ENCODE measurements at places on chromosomes 2 and 18. TPM values are rescaled to one million over a fixed set of nuclear protein-coding genes. Genes with fewer than 3 reads are reported as not detected.
A peak's percentile ranks its signal among the peaks of the same experiment; 100 is the strongest.

DSG1 gene
- total RNA-seq: 0.09 TPM

MALL gene
- total RNA-seq: 5.4 TPM

ZNF397 gene
- 44.2 TPM for total RNA-seq

HOXD4 gene
- 0.67 TPM for total RNA-seq

GAL3ST2 gene
- 0.86 TPM for total RNA-seq

CKAP2L gene
- total RNA-seq: 8.6 TPM

DNA sequence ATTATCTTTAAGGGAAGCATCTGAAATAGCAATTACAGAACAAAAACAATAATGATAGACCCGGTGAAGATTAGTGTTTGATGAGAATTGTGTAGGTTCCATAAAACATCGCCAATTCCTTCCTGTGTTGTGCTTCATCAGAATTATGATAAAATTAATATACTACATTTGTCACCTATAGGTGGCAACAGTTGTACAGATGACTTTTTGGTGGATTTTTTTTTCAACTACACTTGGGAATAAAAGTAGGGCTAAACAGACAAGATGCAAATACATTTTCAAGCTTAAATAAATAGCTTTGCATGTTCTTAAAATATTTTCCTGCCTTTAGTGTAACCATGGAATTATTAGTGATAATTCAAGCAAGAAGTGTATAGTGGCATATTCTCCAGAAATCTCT lies 7.0 kb upstream of the LYPD1 start:
- no peaks in the 10 kb centered on the region for H3K36me3 ChIP-seq
- DNase-seq: no peak
- H3K27me3 ChIP-seq: peaks cover 48% of the 10 kb centered on the region
- no peak overlapping the region for H3K4me3 ChIP-seq

DNA sequence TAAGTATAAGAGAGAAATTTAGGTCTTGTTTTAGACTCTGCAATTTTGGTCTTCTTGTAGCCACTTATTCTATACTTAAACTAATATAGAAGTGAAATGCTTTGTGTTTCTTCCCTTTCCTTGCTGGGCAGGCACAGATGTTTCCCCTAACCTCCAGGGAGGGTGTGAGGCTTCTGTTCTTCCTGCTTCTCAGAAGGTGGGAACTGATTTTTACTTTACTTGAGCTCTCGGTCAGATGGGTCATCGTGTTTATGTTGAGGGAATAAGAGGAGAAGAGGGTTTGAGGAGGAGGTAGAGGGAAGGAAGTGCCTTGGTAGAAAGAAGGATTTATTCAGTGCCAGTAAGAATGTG lies 92.5 kb upstream of the CXCR4 start:
- H3K4me1 ChIP-seq: peaks cover 8% of the 10 kb centered on the region
- no peaks in the 10 kb centered on the region for H3K36me3 ChIP-seq
- no peak for DNase-seq
- peaks cover 18% of the 10 kb centered on the region for H3K27me3 ChIP-seq

- H3K36me3 ChIP-seq: peaks cover 4% of the 10 kb centered on the region
- no peak overlapping the region for H3K27ac ChIP-seq
- H3K4me3 ChIP-seq: no peak overlapping the region
- H3K4me1 ChIP-seq: peaks cover 10% of the 10 kb centered on the region
Observed at GRCh38 chr2:231717281-231718171, 9.2 kb downstream of the PTMA start.

- peaks cover 68% of the 10 kb centered on the region for H3K27me3 ChIP-seq
- no peak for DNase-seq
- no peaks in the 10 kb centered on the region for H3K4me1 ChIP-seq
Observed at GRCh38 chr18:47545613-47546012, 294.2 kb upstream of the SKOR2 start.

DNA sequence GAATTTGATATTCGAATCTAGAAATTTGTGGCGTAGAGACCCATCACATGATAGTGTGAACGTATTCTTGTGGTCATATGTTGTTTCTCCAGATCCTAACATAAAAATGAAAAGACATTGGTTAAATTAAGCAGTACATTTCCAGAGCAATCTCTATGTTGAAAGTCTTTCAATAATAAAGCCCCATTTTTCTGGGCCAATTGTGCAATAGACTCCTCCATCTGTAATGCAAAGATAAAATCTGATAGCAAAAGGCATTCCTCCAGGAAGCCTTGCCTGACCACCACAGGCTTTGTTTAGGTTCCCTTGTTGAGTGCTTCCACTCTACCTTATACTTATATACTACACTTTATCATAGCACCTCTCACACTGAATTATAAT lies 31.3 kb downstream of the APOB start:
- DNase-seq: no peak
- no peak overlapping the region for H3K27ac ChIP-seq
- peaks cover 13% of the 10 kb centered on the region for H3K27me3 ChIP-seq
- H3K4me1 ChIP-seq: peaks cover 12% of the 10 kb centered on the region

GRCh38 chr2:233830111-233830802 lies 24.1 kb downstream of the HJURP start:
- H3K36me3 ChIP-seq: peaks cover 4% of the 10 kb centered on the region
- no peaks in the 10 kb centered on the region for H3K4me1 ChIP-seq
- H3K27ac ChIP-seq: no peak overlapping the region

GRCh38 chr2:216224388-216224787 lies 115.2 kb downstream of the XRCC5 start:
- no peaks in the 10 kb centered on the region for H3K4me1 ChIP-seq
- H3K36me3 ChIP-seq: no peaks in the 10 kb centered on the region
- no peak for DNase-seq
- no peaks in the 10 kb centered on the region for H3K27me3 ChIP-seq
- H3K27ac ChIP-seq: no peak overlapping the region
- no peak overlapping the region for H3K4me3 ChIP-seq

GRCh38 chr2:189179570-189179950 lies at the start of gene COL5A2:
Gene COL5A2, minus strand, starts transcription at chr2:189179761. Its CDS starts 157 bp downstream, at chr2:189179604.
- H3K27me3 ChIP-seq: no peaks in the 10 kb centered on the region
- H3K36me3 ChIP-seq: peaks cover 2% of the 10 kb centered on the region
- H3K27ac ChIP-seq: peak within 1 kb of the TSS; percentile 97

DNA sequence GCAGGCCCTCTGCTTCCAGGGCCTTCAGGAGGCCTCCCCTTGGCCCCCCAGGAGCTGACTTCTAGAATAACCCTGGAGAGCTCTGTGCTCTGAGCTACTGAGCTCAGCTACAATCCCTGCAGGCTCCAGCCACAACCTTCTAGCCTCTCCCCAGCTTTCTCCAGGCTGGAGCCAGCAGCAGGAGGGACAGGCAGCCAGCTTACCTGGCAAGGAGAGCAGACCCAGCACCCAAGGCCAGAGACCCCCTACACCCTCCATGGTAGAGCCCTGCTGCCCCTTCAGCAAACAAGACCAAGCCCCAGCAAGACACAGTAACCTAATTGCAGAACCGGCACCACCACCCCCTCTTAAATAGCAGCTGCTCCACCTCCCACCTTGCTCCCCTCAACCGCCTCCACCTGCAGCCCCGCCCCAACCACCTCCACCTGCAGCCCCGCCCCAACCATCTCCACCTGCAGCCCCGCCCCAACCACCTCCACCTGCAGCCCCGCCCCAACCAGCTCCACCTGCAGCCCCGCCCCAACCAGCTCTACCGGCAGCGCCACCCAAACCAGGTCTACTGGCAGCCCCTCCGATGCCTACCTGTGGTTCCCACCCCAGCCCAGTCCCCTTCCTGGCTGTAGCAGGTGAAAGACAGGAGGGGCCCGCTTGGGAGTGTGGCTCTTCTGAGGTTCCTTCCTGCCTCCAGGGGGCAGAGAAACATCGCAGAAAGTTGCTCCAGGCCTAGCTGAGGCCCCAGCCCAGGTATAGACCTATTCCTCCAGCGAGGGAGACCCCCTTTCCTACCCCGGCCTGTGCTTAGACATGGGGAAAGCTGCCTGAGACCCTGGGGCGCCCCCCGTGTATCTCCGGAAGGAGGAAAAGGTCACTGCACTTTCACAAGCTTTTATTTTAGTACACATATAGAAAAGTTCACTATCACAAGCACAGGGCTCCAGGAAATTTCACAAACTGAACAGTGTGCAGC lies at the start of gene ASTL:
ASTL (minus strand) TSS at position 324 of the 967 bp plus-strand sequence; CDS start at position 258, 66 bp downstream.
- H3K4me1 ChIP-seq: peaks cover 4% of the 10 kb centered on the region
- no peak within 1 kb of the TSS for H3K27ac ChIP-seq
- peaks cover 32% of the 10 kb centered on the region for H3K27me3 ChIP-seq
- H3K4me3 ChIP-seq: peak within 1 kb of the TSS; percentile 17
- DNase-seq: no peak
- no peaks in the 10 kb centered on the region for H3K36me3 ChIP-seq

DNA sequence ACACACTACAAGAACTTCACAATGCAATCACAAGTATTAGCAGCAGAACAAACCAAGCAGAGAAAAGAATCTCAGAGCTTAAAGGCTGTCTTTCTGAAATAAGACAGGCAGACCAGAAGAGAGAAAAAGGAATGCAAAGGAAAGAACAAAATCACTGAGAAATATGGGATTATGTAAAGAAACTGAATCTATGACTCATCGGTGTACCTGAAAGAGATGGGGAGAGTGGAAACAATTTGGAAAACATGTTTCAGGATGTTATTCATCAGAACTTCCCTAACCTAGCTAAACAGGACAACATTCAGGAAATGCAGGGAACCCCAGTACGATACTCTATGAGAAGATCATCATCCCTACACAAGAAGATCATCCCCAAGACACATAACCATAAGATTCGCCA lies 499.0 kb upstream of the CHAC2 start:
- no peaks in the 10 kb centered on the region for H3K4me1 ChIP-seq
- H3K27me3 ChIP-seq: no peaks in the 10 kb centered on the region
- DNase-seq: no peak
- no peaks in the 10 kb centered on the region for H3K36me3 ChIP-seq

GRCh38 chr2:150052457-150052856 lies 435.0 kb downstream of the RND3 start:
- H3K4me3 ChIP-seq: no peak overlapping the region
- no peak overlapping the region for H3K27ac ChIP-seq
- peaks cover 19% of the 10 kb centered on the region for H3K4me1 ChIP-seq
- no peaks in the 10 kb centered on the region for H3K27me3 ChIP-seq
- no peaks in the 10 kb centered on the region for H3K36me3 ChIP-seq

- H3K27me3 ChIP-seq: peaks cover 8% of the 10 kb centered on the region
- peak overlapping the region; percentile 8 for H3K27ac ChIP-seq
- no peak overlapping the region for H3K4me3 ChIP-seq
Observed at GRCh38 chr2:12684471-12684936, 32.2 kb upstream of the TRIB2 start.

DNA sequence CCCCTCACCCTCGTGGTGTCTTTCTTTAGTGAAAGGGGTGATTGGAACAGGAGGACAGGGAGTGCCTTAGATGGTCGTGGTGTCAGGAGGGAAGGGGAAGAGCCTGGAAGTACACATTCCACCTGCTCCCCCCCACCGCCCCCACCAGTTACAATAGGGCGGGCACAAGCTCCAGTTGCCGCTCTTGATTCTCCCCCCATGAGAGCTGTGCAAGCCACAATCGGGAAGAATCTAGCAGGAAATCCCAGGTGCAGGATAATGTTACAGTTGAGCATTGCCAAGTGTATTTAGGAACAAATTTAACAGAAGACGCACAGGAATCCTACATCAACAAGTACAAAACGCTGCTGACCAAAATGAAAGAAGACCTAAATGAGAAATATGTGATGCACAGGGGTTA lies 73.6 kb downstream of the ASAP2 start:
- H3K27me3 ChIP-seq: no peaks in the 10 kb centered on the region
- peaks cover 10% of the 10 kb centered on the region for H3K4me1 ChIP-seq
- peaks cover 3% of the 10 kb centered on the region for H3K36me3 ChIP-seq
- no peak overlapping the region for H3K27ac ChIP-seq
- H3K4me3 ChIP-seq: no peak overlapping the region
- DNase-seq: no peak

GRCh38 chr2:99827296-99827999 lies 314.9 kb downstream of the AFF3 start:
- no peak overlapping the region for H3K27ac ChIP-seq
- DNase-seq: no peak
- peaks cover 6% of the 10 kb centered on the region for H3K36me3 ChIP-seq
- peaks cover 26% of the 10 kb centered on the region for H3K27me3 ChIP-seq
- H3K4me3 ChIP-seq: no peak overlapping the region

DNA sequence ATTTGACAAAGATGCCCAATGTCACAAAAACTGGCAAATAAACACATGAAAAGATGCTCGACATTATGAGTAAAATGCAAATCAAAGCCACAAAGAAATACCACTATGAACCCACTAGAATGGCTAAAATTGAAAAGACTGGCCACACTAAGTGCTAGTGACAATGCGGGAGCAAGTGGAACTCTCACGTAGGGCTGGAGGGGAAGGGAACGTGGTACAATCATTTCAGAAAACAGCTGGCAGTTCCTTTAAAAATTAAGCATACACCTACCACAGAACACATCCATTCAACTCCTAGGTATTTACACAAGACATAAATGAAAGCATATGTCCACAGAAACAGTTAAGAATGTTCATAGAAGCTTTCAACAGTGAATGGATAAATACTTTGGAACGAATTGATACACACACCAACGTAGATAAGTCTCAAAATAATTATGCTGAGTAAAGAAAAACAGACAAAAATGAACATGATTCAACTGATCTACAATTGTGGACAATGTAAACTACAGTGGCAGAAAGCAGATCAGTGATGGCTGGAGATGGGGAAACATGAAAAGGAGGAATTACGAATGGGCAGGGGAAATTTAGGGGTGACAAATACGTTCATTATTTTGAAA lies 71.7 kb downstream of the MYOM1 start:
- peaks cover 20% of the 10 kb centered on the region for H3K4me1 ChIP-seq
- DNase-seq: no peak
- no peak overlapping the region for H3K27ac ChIP-seq
- no peaks in the 10 kb centered on the region for H3K27me3 ChIP-seq
- peaks cover 4% of the 10 kb centered on the region for H3K36me3 ChIP-seq

DNA sequence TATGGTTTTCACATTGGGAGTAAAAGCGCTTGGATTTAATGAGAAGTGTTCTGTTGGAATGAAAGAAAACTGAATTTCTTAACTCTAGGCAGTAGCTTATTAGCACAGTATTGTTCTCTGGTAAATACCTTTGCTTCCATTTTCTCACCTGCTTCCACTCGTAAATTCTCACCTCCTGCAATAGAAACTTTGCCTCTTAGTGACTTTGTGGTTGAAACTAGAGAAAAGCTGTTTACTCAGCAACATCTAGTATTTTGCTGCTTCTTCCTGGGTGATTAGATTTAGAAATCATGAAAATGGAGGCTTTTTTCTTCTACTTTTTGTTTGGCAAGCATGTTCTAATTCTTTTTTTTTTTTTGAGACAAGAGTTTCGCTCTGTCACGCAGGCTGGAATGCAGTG lies 385.4 kb downstream of the SPAG16 start:
- no peaks in the 10 kb centered on the region for H3K36me3 ChIP-seq
- peaks cover 4% of the 10 kb centered on the region for H3K4me1 ChIP-seq
- H3K27ac ChIP-seq: no peak overlapping the region

DNA sequence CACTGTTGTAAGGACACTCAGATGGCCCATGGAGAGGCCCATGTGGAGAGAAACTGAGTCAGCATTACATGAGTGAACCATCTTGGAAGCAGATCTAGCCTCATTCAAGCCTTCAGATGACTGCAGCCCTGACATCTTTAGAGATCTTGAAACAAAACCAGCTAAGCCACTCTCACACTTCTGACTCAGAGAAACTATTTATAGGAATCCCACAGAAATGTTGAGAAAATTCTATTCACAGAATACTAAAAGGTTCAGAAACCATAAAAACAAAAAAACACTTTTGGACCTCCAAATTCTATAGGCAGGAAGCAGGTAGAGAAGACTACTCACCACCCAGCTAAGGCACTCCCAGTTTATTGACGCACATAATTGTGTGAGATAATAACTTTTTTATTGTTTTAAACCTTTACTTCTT lies 8.7 kb downstream of the TMEM169 start:
- no peak overlapping the region for H3K4me3 ChIP-seq
- no peak overlapping the region for H3K27ac ChIP-seq
- DNase-seq: no peak
- H3K27me3 ChIP-seq: peaks cover 14% of the 10 kb centered on the region
- no peaks in the 10 kb centered on the region for H3K4me1 ChIP-seq

All from mesothelial cell of epicardium (in vitro differentiated cells).